Fibroblast of the conjunctiva (primary cell): ENCODE measurements at places on chromosomes 1 and 21.

DNA sequence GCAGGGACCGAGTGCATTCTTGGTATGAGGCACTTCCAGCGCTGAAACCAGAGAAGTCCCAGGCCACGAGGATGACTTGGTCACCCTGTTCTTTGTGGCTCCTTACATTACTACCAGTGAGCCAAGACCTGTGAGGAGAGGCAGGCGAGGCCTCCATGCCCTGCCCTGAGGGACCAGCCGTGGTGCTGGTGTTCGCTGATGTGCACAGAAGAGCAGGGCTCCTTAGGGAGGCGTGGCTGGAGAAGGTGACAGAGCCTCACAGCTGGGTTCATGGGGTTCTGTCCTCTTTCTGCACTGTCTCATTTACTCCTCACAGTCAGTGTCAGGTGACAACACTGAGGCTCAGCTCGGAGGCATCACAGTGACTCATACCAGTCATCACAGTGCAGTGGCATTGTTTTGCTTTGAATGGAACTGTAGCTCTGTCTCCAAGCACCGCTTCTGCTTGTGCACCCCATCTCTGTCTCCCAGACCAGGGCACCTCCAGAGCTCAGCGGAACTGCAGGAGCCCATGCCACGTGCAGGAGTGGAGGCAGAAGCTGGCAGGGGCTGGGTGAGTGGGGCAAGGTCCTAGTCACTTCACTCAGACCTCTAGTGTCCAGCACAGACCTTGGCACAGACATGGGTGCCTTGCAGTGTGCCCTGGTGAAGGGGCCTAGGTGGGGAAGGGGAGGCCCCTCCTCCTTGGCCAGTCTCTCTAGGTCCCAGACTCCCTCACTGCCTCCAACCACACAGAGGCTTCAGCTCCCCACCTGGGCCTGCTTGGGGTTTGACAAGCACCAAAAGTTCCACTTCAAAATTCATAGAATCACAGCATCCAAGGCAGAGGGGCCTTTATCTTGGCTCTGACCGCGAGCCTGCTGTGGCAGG lies 310.9 kb downstream of the MATN1 start:
- DNase-seq, result no peak

DNA sequence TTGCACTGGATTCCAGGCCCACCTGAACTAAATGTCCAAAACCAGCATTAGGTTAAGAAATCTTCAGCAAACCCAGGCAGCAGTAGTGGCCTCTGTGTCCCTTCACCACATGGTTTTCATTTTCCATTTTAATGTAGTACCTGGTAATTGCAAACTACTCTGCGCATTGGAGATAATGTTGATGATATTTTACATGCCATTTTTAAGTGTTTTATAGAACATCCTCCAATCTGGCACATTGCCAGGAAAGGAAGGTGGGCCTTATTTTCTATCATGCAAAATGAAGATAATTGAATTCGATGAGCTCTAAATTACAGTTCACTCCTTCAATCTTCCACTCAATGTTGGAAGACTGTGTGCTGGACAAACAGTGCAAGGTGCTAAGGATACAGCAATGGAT lies 89.5 kb downstream of the ZC3H11B start:
- no peak for DNase-seq

DNA sequence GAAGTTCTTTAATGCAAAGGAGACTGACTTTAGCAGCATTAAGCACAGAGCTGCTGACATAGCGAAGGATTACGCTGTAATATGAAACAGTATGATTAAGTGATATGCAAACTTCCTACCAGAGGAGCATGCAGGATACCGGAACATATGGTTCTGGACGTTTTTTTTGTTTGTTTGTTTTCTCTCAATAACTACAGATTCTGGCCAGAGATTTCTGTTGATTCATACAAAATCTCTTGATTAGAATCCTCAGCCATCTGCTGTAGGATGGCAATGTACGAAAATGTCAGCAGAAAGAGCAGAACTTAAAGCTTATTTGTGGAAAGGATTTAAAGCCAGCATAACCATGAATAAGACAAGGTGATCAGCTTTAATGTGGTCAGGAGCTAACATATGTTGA lies 970.7 kb downstream of the KCNT2 start:
- DNase-seq, result no peak

GRCh38 chr1:6347641-6348487 lies 45.7 kb downstream of the ACOT7 start:
- no peak for DNase-seq

DNA sequence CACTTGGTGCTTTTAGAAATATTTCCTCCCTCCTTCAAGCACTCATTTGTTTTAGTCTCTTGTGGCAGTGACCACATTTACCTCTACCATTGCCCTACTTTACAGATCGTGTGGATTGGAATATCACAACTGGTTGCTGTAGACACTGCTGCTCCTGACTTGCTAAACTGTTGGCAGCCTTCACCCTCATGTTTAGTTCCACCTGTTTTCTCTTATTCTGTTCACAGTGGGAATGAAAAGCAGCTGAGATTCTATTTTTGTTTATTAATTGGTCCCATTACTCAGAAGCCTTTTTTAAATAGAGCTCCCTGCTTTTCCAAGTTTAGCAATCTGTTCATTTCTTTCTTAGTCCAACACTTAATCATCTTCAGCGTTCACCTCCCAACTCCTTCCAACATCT lies 308.9 kb downstream of the RWDD3 start:
- DNase-seq, result no peak

DNA sequence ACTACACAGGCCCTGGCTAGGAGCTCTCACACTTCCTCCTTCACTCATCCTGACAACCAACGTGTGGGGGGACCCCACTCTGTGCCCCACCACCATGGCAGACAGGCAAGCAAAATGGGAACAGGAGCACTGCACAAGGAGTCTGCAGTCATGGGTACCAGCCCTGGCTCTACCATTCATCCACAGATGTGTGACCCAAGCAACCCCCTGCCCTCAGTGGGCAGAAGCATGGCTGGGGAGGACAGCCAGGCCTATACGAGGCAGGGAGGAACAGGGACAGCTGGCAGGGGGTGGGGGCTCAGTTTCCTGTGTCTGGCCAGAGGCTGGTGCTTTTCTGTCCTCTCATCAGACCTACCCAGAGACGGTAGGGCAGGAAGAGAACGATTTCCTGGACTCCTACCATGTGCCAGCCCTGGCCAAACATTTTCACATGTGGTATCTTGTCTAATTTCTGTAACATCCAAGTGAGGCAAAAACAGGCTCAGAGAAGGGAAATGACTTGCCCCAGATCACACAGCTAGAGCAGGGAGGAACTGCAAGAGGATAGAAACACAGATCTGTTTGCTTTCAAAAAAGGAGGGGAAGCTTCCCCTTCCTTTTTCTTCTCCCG lies 178.0 kb downstream of the HIVEP3 start:
- no peak for DNase-seq

GRCh38 chr1:171292799-171293198 lies 21.2 kb upstream of the FMO4 start:
- peak; percentile 83 for DNase-seq

- no peak for DNase-seq
Measured at GRCh38 chr1:224939844-224940425, 10.5 kb downstream of the DNAH14 start.

DNA sequence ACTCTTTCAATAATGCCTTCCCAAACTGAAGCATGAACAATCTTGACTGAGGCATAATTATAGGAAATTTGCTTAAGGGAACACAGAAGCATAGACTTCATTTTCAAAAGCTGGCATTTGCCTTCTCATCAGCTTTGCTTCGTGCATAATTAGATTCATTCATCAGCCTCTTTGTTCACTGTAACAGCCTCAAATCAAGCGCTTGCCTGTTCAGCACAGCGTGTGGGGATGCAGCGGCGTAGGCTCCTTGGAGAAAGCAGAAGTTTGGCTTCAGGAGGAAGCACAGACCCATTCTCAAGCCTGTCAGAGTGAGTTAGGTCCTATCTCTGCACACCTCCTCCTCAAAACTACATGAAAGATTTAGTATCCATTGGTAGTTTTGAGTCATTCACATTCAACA lies 246.4 kb upstream of the MAP1LC3C start:
- no peak for DNase-seq

DNA sequence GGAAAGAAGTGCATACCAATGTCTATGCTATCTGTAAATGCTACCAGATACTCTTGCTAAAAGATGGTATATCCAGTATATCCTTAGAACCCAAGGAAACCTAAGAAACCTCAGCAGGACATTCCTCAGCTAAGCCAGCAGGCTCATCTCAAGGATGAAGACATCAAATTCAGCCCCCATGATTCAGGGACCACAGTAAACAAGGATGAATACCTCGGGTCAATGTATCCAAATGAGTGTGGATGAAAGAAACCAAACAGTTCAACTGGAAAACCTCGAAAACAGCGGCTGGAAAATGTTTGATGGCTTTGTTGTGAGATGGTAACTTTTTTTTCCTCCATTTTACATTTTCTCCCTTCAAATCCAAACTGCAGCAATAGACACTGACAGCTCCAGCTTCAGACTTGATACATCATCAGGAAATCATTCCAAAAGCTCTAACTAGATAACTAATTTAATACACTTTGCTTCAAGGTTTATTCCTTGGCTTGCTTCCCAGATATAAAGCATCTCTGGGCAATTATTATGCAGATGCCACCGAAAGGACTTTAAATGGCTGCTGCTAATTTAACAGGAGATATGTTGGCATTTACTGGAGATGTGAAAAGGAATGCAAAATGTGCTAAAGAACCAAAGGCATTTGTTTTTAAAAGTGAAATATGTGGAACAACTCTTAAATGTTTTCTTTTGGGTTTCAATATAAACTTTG lies 73.6 kb downstream of the SMYD2 start:
- DNase-seq, result no peak

GRCh38 chr1:17998889-17999288 lies 108.7 kb upstream of the IGSF21 start:
- no peak for DNase-seq

DNA sequence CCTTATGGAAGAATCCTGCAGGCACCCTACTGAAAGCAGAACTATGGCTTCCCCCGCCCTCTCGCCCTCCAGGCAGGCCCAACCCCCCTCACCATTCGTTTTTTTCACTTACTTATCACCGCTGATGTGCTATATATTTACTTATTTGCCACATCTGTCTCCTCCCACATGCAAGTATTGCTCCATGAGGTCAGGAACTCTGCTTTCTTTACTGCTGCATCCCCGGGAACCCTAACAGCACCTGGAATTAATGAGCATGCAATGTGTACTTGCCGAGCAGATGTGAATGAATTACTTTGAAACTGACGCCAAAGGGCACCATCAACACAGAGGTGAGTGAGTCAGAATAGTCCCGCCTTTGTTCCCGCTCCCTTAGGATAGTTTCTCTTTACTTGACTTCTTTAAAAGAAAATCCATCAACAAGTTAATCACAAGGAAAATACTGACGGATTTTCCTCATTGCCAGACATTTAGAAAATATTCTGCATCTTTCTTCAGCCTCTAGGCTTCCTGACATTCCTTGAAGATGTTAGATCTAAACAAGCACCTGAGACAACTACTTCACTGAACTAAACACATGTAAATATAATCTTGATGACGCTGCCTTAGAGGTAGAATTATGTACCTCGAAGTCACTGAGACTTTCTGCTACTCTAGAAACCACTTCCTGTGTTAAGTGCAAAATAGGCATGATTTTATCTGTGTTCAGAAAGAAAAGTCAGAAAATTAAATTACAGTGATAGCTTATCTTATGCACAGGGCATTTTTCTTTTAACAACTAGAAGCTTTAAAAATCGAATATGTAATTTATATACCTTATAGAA lies 17.5 kb upstream of the RAB4A start:
- DNase-seq, result peak; percentile 21

GRCh38 chr1:185911978-185912377 lies 177.8 kb downstream of the HMCN1 start:
- no peak for DNase-seq

DNA sequence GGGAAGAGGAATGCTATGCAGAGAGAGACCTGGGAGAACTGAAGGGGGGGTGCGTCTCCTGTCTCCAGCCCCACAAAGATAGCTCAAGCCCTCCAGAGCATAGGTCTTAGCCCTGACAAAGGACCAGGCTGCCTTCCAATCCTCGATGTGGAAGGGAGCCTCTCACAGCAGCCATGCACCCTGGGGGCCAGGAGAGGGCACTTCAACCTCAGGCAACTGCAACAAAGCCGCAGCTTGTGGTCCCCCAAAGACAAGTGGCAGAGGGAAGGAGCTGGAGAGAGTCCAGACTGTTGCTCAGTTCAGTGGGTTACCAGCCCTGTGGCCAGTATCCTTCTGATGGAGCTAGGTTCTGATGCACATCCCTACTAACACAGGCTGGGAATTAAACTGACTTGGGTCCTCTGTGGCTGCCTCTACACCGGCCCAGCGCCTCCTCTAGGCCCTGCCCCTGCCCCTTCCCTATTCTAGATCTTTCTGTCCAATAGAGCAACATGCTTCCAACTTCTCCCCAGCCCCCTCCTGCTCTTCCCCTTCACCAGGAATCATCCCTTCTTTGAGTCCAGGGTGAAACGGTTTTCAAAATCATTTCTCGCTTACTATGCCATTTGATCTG lies 100.7 kb upstream of the SPATA6 start:
- peak; percentile 35 for DNase-seq

- no peak for DNase-seq
Measured at GRCh38 chr1:175839779-175840669, 96.6 kb upstream of the TNR start.

DNA sequence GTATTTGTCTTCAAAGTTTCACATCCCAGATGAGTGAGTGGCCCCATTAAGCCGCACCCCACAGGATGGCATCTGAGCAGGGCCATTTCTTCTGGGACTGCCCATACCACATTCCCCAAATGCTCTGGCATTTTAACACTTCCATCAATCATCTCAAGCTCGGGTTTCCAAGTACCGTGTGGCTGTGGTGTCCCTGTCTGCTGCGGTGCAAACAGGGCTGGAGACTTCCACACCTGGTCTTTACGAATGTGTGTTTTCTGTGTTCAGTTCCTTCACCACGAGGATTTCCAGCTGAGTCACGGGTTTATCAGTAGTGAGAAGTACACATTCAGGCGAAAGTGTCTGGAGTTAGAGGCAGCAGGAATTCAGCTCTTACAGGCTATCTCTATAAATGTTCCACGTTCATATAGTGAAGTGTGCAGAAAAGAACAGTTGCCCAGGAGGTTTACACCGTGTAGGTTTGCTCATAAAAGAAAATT lies 195.2 kb downstream of the RHOU start:
- no peak for DNase-seq

- DNase-seq, result no peak
Measured at GRCh38 chr1:22626237-22627157, 9.9 kb upstream of the C1QA start.

DNA sequence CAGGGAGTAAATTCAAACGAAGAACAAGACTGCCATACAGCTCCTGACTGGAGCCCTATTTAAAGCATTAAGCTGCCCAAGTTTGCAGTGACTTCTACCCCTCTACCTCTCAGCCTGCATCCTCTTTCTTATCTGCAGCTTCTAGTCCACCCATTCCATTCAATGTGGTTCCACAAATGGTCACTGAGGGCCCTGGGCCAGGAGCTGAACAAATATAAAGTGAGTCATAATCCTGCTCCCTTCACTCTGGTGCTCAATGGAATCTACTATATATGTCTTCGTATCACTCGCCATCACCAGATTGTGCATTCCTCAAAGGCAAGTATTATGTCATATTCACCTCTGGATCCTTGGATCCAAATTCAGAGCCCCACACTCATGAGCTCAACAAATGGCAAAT lies 398.7 kb downstream of the BRINP2 start:
- no peak for DNase-seq
